CD4-positive, alpha-beta T cell treated with Interleukin-15 for 4 hours (primary cell): ENCODE measurements at places on chromosomes 7 and 10.

- no peak for DNase-seq
These were observed 115.7 kb downstream of the PRKAG2 start for GRCh38 chr7:151761231-151761630.

DNA sequence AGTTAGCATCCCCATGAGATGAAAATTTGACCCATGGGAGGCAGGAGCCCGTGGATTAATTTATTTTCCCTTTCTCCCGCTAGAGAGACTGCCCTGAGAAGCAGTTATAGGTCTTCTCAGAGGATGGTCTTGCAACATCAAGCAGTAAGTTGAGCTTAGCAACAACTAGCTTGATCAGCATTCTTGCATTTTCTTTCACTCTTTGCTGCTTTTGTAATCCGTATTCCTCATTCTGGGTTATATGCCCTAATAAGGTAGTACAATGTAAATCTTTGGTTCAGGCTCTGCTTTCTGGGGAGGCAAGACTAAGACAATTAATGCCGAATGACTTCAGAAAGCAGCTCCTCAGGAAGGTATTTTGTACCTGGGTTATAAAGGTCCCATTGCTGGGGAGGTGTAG lies 146.8 kb downstream of the FZD1 start:
- no peak for DNase-seq

DNA sequence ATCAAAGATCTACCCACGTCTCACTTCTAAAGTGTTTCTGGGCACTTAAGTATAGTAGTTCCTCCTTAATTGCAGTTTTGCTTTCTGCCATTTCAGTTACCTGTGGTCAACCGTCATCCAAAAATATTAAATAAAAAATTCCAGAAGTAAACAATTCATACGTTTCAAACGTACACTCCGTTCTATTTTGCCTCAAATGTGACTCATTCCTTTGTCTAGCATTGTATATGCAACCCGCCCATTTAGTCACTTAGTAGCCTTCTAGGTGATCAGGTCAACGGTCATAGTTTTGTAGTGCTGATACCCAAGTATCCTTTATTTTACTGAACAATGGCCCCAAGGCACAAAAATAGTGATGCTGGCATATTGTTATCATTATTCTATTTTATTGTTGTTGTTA lies 33.8 kb downstream of the HGF start:
- DNase-seq, result no peak

GRCh38 chr10:78361031-78361430 lies 327.4 kb downstream of the RPS24 start:
- no peak for DNase-seq

DNA sequence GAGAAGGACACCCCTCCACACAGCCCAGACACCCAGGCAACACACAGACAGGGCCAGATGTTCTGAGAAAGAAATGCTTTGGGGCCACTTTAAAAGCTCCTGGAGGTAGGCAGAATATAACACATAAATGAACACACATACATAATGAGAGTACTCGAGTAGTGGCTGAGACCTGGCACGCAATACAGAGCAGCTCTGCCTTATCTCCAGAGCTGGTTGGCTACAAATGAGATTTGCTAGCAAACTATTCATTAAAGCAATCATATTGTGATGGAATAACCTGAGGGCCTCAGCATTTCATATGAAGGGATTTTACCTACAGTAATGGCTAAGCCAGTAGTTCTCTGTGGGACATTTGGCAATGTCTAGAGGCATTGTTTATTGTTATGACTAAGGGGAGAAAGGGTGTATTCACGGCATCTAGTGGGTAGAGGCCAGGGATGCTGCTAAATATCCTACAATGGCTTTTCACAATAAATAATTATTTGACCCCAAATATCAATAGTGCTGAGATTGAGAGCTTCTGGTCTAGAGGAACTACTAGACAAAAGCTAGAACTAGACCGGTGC lies 5.5 kb upstream of the IMPDH1 start:
- no peak for DNase-seq

GRCh38 chr10:79336739-79337138 lies 10.5 kb upstream of the PPIF start:
- no peak for DNase-seq

DNA sequence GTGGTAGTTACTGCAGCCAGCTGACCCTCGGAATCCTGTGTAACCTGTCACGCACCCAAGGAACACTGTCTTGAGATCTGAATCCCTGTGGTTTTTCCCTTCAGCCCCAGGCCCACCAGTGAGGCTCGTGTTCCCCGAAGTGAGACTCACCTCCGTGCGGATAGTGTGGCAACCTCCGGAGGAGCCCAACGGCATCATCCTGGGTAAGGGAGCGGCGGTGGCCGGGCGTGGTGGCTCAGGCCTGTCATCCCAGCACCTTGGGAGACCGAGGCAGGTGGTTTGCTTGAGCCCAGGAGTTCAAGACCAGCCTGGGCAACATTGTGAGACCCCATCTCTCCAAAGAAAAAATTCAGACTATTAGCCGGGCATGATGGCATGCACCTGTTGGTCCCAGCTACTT lies 549.9 kb upstream of the FOXK1 start:
- DNase-seq, result no peak

- peak; percentile 61 for DNase-seq
These were observed 21.2 kb upstream of the PRKCQ start for GRCh38 chr10:6601246-6601805.

DNA sequence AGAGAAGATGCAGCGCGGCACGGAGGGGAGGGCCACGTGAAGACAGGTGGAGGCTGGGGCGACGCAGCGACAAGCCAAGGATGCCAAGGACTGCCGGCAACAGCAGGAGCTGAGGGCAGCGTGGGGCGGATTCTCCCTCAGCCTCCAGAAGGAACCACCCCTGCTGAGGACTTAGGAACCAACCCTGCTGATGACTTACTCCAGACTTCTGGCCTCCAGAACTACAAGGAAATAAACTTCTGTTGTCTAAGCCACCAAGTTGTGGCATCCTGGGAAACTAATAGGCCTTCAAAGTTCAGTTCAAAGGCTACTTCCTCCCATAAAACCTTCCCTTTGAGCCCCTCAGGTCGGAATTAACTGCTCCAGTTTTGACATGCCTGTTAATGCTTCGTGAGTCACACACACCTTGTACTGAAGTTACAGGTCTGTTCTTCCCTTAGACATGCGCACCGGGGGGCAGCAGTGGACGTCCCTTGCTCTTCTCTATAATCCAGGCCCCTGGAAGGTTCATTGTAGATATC lies 88.4 kb upstream of the RHEB start:
- no peak for DNase-seq

GRCh38 chr10:128599538-128599937 lies 473.3 kb upstream of the MKI67 start:
- no peak for DNase-seq

DNA sequence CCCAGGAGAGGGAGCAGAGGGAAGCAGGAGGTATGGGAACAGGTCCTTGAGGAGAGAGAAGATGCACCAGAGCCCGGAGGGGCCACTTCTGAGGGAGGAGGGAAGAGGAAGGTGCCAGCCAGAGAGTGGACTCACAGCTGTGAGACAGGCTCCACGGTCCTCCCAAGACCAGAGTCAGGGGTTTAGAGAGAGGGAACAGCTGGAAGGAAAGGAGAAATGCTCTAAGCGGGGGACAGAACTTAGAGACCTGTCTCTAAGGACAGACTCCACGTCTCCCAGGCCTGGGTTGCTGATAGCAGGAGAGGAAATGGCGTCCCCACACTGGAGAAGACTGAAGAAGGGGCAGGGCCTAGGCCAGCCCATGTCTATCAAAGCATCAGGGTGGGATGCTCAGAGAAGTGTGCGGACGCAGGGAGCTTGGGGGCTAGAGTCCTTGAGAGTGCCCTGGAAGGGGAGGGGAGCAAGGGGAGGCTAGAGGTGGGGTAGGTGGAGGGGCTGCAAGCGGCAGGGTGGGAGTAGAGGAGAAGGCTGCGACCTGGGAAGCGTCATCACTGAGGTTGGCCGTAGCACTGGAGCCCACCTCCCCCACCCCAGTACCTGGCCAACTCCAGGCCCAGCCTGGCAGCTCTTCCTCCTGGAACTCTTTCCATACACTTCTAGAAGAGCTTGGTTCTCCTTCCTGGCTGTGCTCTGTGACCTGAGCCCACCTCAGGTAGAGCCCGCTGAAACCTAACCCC lies 25.6 kb upstream of the GRID1 start:
- DNase-seq, result no peak

- peak; percentile 82 for DNase-seq
These were observed 105.8 kb downstream of the ELMO1 start for GRCh38 chr7:37342688-37343471.

DNA sequence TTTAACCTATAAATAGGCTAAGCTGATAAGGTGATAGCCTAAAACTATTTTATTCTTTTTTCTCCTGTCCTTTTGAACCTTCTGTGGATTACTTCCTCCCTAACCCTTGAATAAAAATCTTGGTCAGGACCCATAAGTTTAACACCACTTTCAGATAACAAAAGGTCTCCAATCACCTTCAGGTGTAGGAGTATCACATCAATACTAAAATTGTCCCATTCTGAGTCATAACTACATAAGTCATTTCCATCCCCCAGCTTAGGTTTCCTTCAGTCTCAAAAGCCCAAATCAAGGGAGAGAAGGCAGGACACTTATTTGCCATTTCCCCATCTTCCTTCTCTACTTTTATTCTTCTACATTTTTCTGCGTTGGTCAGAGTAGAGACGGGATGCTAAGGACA lies 56.9 kb upstream of the WNT16 start:
- DNase-seq, result no peak

GRCh38 chr7:148275359-148275890 lies 315.1 kb upstream of the C7orf33 start:
- no peak for DNase-seq

GRCh38 chr7:4269746-4270145 lies 412.3 kb upstream of the FOXK1 start:
- no peak for DNase-seq

DNA sequence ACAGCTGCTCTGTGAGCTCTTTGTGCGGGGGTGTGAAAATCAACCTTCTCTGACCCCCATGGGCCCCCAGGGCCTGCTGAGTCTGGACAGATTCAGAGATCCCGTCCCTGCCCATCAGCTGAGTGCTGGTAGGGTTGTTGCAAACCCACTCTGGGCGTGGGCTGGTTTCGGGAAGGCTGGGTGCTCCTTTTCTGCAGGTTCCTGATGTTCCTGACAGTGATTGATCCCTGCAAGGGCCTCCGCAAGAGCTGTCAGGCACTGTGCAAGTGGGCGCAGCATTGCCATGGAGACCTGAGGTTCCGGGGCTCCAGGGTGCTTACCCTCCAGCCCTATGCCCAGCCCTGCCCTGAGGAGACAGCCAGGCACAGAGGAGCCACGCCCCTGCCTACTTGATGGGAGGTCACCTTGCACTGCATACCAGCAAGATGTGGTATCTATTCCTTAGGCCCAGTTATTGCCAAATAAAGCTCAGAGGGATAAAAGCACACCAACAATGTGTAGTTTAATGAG lies 44.3 kb upstream of the INPP5A start:
- DNase-seq, result no peak

DNA sequence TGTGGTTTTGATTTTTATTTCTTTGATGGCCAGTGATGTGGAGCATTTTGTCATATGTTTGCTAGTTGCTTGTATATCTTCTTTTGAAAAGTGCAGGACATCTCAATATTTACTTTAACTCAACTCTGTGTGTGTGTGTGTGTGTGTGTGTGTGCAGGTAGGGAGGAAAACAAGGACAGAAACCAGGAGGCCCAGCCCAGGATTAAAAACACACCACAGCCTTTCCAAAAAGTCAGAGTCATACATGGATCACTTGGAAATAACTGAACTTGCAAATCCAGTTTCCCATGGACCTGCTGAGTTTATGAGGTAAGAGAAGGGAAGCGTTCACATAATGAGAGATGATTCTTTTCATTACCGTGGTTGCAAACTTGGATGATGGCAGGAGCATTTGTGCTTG lies 189.9 kb upstream of the LYZL1 start:
- DNase-seq, result no peak

- DNase-seq, result no peak
These were observed 6.7 kb upstream of the GIMAP4 start for GRCh38 chr7:150560486-150560885.

DNA sequence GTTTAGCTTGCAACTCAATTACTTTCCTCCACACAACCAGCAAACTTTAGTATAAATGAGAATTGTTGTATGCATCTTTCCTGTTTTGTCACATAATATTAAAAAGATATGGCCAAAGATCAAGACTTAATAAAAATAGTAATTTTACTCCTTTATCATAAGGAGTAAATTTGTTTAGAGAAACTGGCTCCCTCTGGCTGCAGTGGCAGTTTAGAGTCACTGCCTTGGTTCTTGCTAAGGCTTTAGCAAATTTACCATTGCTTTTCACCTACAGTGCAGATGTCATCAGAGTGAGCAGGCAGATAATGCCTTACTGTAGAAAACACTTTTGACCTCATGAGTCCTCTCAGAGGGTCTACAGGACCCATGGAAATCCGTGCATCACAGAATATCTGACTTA lies 2.6 kb downstream of the PRPF18 start:
- DNase-seq, result no peak

DNA sequence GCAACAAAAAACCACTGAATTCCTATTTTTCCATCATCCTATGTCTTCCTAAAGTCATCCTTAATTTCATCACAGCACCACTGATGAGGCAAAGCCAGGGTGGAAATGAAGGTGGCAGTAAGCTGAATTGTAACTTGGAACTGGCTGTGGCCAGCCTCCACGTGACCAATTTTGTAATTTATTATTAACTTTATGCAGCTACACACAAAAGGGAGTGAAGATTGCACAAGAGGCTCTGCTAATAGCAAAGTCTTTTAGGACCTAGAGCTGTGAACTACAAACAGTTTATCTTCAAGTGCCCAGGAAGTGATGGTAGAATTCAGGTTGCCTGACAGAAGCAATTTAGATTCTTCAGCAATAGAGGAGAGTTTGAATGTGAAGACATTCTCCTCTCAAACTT lies 176.4 kb downstream of the CCDC71L start:
- no peak for DNase-seq

- DNase-seq, result no peak
These were observed 5.7 kb downstream of the CYP17A1 start for GRCh38 chr10:102831322-102832071.

DNA sequence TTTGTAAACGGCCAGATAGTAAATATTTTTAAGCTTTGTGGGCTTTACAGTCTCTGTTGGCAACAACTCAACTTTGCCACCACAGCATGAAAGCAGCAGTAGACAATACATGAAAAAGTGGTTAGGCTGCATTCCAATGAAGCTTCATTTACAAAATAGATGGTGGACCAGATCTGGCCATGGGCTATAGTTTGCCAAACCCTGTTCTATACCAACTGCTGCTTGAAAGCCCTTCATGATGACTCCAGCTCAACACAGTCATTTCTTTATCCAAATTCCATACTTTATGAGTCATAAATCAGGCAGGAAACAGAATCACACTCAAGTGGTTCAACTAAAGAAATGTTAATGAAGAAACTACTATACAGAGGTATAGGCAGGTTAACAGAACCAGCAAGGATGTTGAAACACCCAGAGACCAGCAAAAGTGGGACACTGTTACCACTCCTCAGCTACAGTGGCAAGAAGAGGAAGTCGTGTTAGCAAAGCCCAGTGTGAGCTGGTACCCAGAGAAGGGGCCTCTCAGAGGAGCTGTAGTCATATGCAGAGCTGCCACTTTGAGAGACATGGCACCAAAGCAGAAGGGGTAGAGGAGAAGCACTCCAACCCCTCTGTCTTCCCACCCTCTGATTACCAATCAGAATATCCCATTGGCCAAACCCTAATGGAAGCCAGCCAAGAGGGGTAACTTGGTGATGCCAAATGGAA lies 72.5 kb downstream of the PRLHR start:
- DNase-seq, result no peak

GRCh38 chr7:55531536-55531935 lies 40.8 kb downstream of the VOPP1 start:
- DNase-seq, result peak; percentile 34
